ENCODE measurements at places on chromosomes 1 and 21. TPM values are rescaled to one million over a fixed set of nuclear protein-coding genes. Genes with fewer than 3 reads are reported as not detected.

HES3 gene
- total RNA-seq, result not detected

PLD5 gene
- total RNA-seq, result 25.1 TPM

TMEM54 gene
- 101 TPM for total RNA-seq

LAMC2 gene
- 2,277 TPM for total RNA-seq

RPF1 gene
- 37.3 TPM for total RNA-seq

TRMT13 gene
- total RNA-seq, result 11.0 TPM

DNA sequence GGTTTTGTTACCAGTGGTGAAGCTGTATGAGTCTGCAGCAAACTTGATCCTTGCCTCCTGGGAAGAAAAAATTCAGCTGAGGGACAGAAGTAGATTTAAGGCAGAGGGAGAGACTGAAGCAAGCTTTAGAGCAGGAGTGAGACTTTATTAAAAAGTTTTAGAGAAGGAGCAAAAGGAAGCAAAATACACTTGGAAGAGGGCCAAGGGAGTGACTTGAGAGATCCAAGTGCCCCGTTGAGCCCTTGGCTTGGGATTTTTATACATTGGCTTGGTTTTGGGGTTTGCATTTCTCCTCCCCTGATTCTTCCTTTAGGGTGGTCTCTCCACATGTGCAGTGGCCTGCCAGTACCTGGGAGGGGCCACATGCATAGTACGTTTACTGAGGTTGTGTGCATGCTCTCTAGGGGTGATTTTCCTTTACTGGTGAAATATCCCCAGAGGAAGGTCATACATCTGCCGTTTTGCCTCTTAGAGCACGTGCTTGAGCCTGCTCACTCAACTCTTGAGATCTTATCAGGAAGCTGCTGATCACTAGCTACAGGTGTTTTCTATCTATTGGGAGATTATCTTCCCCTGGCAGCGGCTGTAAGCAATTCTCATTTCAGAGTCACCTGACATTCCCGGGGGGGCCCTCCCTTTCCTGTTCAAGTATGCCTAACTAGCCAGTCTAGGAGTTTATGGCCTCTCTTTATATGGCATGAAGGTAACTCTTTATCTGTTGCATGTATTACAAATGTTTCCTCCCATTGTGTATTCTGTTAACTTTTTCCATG, 20.3 kb downstream of the FASLG start:
- no peak for DNase-seq

GRCh38 chr1:30684881-30685795, 38.2 kb downstream of the MATN1 start:
- DNase-seq, result no peak

GRCh38 chr21:26881504-26882228, 36.5 kb upstream of the ADAMTS1 start:
- no peak for DNase-seq

- DNase-seq, result no peak
Observed at GRCh38 chr1:219050086-219050821, 123.4 kb upstream of the LYPLAL1 start.

DNA sequence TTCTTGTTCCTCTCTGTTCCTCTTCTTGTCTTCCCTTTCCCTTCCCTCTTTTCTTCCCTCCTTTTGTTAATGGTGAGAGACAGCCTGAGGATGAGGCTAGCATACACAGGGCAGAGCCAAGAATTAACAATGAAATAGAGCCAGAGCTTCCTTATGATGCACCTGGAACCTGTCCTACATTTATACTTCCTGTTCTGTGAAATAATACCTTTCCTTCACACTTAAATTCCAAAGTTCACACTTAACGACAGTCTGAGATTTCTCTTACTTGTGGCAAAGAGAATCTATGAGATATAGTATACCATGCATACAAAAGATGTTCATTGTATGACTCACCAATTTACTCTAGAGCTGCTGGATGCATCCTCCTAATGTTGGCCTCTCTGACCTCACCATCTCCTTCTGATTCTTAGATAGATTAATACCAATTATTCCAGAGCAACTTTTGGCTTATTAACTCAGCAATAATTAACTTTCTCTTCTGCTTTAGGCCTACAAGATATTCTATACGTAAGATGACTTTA, 30.8 kb upstream of the TSNAX start:
- no peak for DNase-seq

- no peak for DNase-seq
Observed at GRCh38 chr1:233513431-233513830, 100.5 kb upstream of the KCNK1 start.

- DNase-seq, result no peak
Observed at GRCh38 chr1:41097105-41097504, 75.6 kb upstream of the SLFNL1 start.

GRCh38 chr1:23553231-23554126, 5.8 kb downstream of the ID3 start:
- DNase-seq, result no peak

- DNase-seq, result no peak
Observed at GRCh38 chr1:48793863-48794262, 17.2 kb upstream of the BEND5 start.

- peak; percentile 6 for DNase-seq
Observed at GRCh38 chr1:200980452-200980772, 43.1 kb downstream of the KIF21B start.

Data from mammary epithelial cell (primary cell).